ENCODE measurements at places on chromosomes 4 and X.

DNA sequence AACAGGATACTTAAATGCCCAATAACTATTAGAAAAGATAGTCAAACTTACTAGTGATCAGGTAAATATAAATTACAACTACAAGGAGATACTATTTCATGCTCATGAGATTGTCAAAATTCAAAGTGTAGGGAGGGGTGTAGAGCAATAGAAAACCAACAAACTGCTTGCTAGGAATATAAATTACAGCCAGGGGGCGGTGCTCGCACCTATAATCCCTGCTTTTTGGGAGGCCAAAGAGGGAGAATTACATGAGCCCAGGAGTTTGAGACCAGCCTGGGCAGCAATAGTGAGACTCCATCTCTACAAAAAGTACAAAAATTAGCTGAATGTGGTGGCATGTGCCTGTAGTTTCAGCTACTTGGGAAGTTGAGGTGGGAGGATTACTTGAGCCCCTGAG is 556.5 kb upstream of the NR3C2 start:
- DNase-seq, result no peak

- DNase-seq, result peak; percentile 37
These were observed 251.4 kb upstream of the DDX53 start for GRCh38 chrX:22748093-22748999.

- no peak for DNase-seq
These were observed 107.6 kb downstream of the DLG3 start for GRCh38 chrX:70552130-70552704.

DNA sequence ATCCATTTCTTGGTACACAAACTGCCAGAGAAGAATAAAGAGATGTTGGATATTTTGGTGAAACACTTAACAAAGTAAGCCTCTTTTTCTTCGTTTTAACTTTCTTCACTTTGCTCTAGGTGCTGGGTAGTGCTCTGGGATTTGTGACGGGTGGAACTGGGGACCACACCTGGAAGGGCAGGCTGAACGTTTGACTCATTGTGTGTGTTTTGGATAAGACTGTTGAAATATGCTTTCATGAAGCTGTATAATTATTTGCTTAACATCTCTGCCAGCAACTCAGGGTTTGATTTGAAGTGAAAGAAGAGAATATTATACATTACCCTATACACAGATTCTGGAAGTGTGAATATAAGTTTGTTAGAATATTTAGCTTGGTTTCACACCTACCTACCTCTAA is 233.2 kb downstream of the ARHGAP10 start:
- no peak for DNase-seq

GRCh38 chrX:41722816-41723618 is 964 bp upstream of the GPR82 start:
- no peak for DNase-seq

GRCh38 chr4:114698231-114698630 is 99.6 kb downstream of the UGT8 start:
- no peak for DNase-seq

- no peak for DNase-seq
These were observed 898 bp upstream of the PDGFC start for GRCh38 chr4:156972379-156973015.

DNA sequence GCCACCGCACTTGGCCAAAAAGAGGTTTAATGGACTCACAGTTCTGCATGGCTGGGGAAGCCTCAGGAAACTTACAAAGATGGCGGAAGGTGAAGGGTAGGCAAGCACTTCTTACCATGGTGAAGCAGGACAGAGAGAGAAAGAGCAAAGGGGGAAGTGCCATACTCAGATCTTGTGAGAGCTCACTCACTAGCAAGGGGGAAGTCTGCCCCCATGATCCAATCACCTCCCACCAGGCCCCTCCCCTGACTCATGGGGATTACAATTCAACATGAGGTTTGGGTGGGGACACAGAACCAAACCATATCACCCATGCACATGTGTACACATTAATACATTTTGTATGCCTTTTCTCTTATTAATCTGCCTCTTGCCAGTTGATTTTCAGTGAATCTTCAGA is 77.2 kb upstream of the HSD17B10 start:
- no peak for DNase-seq

- peak; percentile 9 for DNase-seq
These were observed 68.3 kb downstream of the FMR1NB start for GRCh38 chrX:148049441-148049840.

- no peak for DNase-seq
These were observed 34.9 kb upstream of the ANXA10 start for GRCh38 chr4:168057412-168057811.

DNA sequence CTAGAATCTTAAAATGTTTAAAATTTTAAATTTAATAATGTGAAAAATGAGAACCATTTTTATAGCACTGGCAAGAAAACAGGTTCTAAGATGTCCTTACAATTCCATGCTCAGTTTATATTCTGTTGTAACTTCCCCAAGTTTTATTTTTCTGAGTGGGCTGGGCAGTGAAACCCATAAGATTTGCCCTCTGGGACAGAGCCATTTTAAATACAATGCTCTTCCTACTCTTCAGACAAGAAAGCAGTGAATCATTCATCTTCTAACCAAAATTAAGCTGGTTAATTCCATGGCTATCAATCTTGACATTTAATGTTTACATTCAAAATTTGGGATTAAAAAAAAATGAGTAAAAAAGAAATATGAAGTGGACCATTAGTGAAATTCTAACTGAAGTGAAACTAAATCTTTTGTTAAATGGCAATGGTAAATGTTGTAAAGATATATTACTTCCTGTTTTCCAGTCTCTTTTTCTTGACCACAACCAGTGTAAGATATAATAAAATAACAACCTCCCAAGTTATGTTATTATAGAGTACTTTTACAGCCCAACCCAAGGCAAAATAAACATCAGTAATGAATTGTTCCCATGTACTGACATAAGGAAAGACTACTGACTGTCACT is 37.2 kb upstream of the PTPN13 start:
- no peak for DNase-seq

DNA sequence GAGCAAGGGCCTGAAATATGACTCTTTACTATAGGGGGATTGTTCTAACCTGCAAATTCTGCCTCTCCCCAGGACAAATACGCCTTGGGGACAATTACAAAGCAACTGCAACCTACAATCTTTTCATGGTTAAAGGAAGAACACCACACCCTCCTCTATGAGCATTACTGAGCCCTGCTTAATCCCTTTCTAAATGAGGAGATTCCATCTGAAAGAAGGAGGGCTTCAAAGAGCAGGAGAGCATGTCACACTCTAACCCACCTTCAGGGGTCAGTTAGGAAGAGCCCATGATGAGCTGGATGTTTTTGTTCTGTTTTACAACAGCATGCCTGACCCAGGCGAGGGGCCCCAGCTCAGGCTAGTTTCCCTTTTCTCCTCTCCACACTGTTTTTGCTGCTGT is 134.0 kb upstream of the ANXA3 start:
- no peak for DNase-seq

GRCh38 chr4:40843696-40844095 is 93.9 kb downstream of the NSUN7 start:
- no peak for DNase-seq

- no peak for DNase-seq
These were observed 638.9 kb upstream of the AGA start for GRCh38 chr4:178081176-178081575.

DNA sequence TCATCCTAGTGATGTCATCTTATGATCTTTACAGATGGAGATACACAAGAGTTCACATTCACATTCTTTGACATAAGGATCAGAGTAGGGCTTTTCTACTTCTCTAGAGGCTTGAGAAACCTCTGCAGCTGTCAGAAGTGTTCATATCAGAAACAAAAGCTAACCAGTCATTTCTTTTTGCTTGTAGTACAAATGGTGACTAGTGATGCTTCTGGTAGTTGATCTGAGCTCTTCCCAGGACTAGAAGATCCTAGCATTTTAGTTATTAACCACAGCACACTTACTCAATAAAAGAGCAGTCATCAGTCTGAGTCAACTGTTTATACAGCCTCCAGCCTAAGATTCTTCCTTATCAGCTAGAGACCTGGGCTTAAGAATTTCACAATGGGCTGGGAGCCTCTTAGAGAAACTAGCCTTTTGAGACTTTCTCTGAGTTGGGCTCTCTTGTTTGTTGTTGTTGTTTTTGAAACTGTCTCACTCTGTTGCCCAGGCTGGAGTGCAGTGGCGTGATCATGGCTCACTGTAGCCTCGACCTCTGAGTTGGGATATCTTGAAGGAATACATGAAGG is 84.1 kb downstream of the TMEM164 start:
- DNase-seq, result no peak

DNA sequence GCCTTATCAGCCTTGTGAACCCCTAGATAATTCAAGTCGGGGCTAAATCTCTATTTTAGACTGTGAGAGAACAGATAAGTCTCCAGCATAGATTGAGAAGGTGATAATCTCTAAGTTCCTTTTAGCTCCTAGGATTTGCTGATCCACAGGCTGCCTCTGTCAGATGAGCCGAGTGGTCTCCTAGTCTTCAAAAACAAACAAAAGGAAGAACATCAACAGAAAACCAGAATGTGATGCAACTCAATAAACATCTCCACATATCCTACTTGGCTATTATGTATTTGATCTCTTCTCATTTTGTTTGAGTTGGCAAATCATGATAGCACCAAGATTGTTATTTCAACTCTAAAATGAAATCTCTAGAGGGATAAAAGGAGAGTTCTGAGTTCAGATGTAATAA is 88.4 kb upstream of the SLC7A11 start:
- DNase-seq, result no peak

- no peak for DNase-seq
These were observed 19.6 kb downstream of the TMEM31 start for GRCh38 chrX:103730147-103730795.

GRCh38 chr4:180557348-180557747 is 1685.9 kb upstream of the TENM3 start:
- no peak for DNase-seq

DNA sequence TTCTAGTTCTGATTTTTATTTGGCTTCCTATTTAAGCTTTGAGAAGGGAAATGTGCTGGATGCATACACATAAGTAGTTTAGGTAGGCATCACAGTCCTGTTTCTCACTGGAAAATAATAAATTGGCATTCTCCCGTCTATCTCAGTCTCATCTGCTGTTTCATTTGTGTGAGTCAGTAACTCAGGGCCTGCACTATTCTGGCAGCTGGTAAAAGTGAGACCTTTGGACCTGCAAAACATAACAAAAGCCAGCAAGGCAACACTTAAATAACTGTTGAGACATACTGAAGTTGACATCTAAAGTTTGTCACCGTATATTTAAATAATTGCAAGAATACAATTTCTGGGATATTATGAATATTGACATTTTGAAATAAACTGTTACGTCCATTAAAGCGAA is 8.6 kb upstream of the UBQLN2 start:
- no peak for DNase-seq

- peak; percentile 69 for DNase-seq
These were observed at the start of gene TMEM185A for GRCh38 chrX:149631234-149632165. TSS of gene TMEM185A (minus strand) at chrX:149631792. CDS start at chrX:149631580, 212 bp downstream.

- DNase-seq, result peak; percentile 47
These were observed 555.6 kb downstream of the PPARGC1A start for GRCh38 chr4:23333946-23334878.

GRCh38 chr4:67566335-67566734 is 7.8 kb downstream of the STAP1 start:
- no peak for DNase-seq

GRCh38 chr4:133347409-133347808 is 198.3 kb downstream of the PCDH10 start:
- DNase-seq, result no peak

DNA sequence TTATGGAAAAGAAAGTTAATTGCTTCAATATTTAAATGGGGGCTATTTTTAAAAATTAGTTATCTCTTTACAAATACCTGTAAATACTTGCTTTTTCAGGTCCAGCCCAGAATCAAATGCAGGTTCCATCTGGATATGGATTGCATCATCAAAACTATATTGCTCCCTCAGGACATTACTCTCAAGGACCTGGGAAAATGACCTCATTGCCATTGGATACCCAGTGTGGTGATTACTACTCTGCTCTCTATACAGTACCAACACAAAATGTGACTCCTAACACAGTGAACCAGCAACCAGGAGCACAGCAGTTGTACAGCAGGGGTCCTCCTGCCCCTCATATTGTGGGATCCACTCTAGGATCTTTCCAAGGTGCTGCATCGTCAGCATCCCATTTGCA is 29.2 kb downstream of the SEC24B start:
- no peak for DNase-seq

DNA sequence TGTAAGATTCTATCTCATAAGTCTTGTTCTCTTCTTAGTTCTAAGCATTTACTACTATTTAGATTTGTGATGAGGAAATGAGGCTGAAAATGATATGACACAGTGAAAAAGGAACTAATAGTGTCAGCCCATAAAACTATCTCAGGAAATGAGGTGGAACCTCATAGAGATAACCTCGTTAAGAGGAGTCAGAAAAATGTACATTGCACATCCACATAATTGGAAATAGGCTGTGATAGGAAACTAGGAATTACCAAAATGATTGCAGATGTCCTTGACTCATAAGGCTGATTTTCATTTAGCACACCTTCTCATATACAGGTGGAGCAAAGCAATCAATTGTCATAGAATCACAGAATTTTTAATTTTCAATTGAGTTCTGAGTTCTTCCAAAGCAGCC is 26.8 kb downstream of the ANXA10 start:
- DNase-seq, result no peak

- DNase-seq, result no peak
These were observed 4.2 kb downstream of the TSPAN5 start for GRCh38 chr4:98653890-98654867.

DNA sequence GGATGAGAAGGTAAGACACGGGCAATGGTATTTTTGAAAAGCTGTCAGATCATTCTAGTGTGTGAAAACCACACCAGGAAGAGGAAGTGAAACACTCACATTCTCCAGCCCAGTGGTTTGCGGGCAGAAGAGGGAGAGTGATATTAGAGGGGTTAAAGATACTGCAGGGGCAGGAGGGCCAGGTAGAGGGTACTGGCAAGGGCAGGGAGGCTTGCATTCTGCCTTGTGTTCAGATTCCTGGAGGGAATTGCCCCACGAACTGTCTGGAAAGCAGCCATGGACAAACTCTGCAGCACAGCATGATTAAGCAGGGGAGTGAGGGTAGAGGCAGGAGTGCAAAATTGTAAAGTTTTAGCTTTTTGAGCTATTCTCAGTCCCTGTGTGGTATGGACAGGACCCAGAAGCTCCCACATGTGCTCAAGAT is 30.9 kb downstream of the NIPAL1 start:
- DNase-seq, result peak; percentile 53
